ENCODE measurements at places on chromosomes 3 and 15.

- DNase-seq = no peak
Observed at GRCh38 chr3:192284443-192285072, 442.8 kb downstream of the FGF12 start.

DNA sequence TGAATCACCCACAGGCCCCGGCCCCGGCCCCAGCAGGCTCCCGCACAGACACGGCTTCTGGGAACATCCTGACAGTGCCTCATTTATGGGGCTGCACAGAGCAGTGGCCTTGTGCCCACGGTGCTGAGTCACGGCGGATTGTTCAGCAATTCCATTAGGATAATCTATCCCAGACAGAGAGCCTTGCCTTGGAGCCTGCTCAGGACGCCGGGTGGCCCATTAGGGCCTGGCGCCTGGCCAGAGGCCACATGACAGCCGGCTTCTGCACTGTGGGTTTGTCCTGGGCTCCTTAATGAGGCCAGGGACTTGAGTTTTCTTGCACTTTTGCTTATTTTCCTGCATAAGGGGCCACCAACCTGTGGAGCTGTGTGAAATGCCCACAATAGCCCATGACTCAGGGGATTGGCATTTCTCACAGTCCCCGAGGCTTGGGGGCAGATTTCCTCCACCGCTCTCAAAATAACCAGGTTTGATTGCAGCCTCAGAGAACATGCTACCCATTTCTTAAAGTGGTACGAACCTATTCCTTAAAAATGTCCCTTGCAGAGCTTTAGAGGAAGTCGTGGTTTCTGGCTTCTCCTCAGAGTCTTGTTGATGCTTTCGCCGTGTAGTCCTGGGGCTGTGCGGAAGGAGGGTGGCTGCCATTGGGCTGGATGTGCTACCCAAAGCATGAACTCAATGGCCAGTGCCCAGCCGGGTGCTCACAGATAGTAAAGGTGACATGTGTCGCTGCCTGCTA, 19.0 kb downstream of the SYNM start:
- DNase-seq = peak; percentile 81

DNA sequence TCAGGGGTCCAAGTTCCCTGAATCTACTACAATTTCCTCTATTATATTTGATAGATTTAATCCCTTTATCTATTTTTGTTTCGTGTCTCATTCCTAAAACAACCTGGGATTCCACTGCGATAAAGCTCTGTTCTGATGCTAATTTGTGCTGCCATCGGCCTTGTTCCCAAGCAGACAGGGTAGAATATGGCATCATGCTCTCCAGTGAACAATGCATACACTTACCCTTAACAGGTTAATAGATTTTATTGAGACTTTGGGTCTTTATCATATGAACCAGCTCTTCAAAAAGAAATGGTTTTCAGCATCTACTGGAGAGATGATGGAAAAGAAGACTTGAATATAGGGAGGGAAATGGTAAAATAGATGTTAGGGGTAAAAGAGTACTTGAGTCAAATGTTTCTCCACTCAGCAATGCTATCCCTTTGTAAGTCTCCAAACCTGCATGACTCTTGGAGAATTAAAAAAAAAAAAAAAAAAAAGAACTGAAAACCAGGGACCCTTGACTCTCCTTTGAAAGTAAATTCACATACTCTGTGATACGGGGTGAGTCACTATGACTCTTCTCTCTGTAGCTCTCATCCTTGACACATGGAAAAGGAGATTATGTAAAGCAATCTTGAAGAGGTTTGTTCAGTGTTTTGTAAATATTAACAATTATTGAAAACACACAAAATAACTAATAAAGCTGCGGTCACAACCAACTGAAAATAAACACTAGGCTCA, 268.8 kb downstream of the ZBTB20 start:
- DNase-seq = no peak

- DNase-seq = no peak
Observed at GRCh38 chr3:58175437-58176184, 35.2 kb downstream of the DNASE1L3 start.

GRCh38 chr15:60889491-60889890, 339.6 kb downstream of the RORA start:
- DNase-seq = no peak

DNA sequence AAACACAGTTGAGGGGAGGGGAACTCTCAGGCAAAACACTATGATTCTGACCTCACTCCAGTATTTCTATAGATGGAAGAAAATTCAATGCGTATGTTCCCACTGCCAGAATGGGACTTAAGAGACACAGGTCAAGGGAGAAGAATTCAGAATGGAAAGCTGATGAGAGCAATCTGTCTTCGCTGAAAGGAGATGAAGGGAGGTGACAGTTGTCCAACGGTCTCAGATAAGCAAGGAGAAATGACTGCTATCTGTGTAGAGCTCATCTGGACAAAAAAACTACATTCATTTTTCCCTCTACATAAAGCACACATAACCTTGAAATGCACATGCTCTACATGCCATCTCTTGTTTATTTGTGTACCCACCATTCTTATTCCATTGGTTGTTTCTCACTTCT, 405.1 kb downstream of the LSAMP start:
- no peak for DNase-seq

DNA sequence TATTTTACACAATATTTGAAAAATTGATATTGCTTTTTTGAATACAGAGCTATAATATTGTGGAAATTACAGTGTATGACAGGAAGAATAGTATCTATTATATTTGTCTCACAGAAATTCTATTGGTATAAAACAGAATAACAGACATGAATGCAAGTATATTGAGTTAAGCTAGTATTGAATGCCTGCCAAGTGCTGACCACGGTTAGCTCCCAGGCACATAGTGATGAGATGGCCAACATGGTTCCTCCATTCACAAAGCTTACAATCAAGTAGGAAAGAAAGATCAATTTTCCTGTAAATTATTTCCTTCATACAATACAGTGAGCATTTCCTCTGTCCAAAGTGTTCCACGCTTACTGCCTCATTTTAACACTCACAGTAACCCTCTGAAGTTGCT, 67.6 kb downstream of the TP63 start:
- DNase-seq = no peak

GRCh38 chr3:183247011-183247589, 6.0 kb upstream of the B3GNT5 start:
- no peak for DNase-seq

GRCh38 chr3:102129760-102130608, 280.7 kb downstream of the NFKBIZ start:
- DNase-seq = peak; percentile 25

- no peak for DNase-seq
Observed at GRCh38 chr15:90013503-90013937, 12.4 kb downstream of the ZNF710 start.

DNA sequence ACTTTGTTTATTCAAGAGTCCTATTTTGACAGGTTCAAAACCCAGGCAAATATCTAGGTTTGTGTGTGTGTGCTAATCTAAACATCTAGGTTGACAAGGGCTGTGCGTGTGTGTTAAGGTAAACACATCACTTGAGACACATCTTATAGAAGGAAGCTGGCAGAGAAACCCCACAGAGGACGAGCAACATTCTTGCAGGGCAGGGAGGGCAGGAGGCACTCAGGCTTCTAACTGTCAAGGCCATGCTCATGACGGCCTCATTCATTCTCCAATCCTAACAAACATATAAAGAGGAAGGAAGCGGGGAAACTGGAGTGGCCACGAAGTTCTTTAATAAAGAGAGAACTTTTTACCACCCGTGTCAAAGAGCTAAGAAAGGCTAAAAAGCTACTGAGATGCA, 43.4 kb downstream of the SLCO2A1 start:
- no peak for DNase-seq

GRCh38 chr15:98737721-98738120, 89.4 kb downstream of the IGF1R start:
- DNase-seq = no peak

GRCh38 chr3:24526640-24527212, 32.1 kb upstream of the THRB start:
- no peak for DNase-seq

GRCh38 chr3:164416491-164417222, 661.6 kb downstream of the SI start:
- no peak for DNase-seq

- DNase-seq = no peak
Observed at GRCh38 chr3:32456429-32457130, 46.1 kb downstream of the CMTM6 start.

DNA sequence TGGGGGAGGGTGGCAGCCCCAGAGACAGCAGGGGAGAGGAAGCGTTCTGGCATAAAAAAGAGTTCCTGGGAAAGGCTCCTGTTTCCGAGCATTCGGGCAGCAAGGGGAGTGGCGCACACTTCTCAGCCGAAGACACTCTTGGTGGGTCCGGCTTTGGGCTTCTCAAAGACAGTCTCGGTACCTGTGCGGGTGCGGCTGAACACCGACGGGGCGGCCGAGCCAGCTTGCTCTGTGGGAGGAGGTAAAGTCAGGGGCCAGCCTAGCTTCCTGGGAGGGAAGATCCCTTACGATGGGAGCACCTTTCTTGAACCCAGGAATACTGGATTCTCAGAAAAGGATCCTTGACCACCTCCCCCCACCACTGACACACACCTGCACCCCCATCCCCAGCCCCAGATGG, 1.6 kb downstream of the MUSTN1 start:
- no peak for DNase-seq

Data from hippocampal formation (tissue), 2 donors.